ENCODE measurements at places on chromosomes 12 and 14. TPM values are rescaled to one million over a fixed set of nuclear protein-coding genes. Genes with fewer than 3 reads are reported as not detected.

GRCh38 chr12:2338381-2338780 is 285.6 kb downstream of the CACNA1C start:
- no peak for DNase-seq

Gene HHIPL1
- total RNA-seq, result 0.38 TPM

Gene GALNT16
- 0.67 TPM for total RNA-seq

DNA sequence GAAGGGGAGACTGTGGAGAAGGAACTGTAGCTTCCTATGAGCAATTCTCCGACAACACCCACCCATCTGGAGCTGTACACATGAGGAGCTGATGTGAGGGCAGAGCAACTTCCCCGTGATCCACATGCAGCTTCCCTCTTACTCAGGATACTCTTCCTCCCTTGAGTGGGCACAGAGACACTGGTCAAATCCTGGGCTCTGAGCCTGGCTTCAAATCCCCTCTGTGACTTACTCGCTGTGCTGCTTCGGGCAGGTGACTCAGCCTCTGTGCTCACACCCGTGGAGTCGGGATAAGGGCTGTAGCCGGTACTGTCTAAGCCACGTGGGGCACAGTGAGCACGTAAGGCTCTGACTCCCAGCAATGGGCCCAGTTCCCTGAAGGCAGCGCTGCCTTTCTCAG is 31.1 kb downstream of the ZFYVE21 start:
- DNase-seq, result no peak
